ENCODE measurements at places on chromosomes 16 and 17.

GRCh38 chr16:50161950-50162349, 8.8 kb downstream of the TENT4B start:
- no peak for DNase-seq

- no peak for DNase-seq
These were observed 886.5 kb upstream of the SOX9 start for GRCh38 chr17:71234349-71234748.

GRCh38 chr16:28897826-28898225, 19.5 kb downstream of the ATP2A1 start:
- no peak for DNase-seq

- DNase-seq: no peak
These were observed 334 bp downstream of the GH1 start for GRCh38 chr17:63918305-63918704.

DNA sequence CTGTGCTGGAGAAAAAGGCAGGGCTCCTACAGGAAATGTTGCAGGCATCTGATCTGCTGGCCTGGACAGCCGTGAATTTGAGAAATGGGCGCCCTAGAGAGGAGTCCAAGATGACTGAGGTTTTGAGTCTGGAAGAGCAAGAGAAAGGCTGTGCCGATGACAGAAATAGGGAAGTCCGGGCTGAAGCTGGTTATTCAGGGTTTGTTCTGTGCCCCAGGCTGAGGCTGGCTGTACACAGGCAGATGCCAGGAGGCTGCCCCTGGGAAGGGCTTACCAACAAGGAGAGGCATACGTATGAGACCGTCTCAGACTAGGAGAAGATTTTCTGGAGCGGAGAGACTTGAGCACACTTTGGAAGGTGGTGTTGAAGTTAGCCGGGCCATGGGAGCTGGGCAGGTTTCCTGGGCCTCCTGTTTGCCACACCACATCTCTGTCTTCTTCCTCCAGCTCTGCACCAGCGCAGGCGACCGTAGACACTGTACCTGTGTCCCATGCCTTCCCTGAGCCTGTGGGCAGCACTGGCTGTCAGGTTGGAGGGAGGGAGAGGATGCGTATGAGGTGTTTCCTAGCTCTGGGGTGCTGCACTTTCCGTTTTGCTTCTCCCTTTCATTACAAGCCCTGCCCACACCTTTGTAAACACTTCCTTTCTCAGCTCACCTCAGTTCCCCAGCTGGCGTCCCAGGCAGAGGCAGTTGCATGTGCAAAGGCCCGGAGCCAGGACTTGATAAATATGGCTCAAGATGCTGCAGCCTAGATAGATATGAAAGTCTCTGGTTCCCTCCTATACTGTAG, 80.8 kb downstream of the SPECC1 start:
- DNase-seq: no peak

DNA sequence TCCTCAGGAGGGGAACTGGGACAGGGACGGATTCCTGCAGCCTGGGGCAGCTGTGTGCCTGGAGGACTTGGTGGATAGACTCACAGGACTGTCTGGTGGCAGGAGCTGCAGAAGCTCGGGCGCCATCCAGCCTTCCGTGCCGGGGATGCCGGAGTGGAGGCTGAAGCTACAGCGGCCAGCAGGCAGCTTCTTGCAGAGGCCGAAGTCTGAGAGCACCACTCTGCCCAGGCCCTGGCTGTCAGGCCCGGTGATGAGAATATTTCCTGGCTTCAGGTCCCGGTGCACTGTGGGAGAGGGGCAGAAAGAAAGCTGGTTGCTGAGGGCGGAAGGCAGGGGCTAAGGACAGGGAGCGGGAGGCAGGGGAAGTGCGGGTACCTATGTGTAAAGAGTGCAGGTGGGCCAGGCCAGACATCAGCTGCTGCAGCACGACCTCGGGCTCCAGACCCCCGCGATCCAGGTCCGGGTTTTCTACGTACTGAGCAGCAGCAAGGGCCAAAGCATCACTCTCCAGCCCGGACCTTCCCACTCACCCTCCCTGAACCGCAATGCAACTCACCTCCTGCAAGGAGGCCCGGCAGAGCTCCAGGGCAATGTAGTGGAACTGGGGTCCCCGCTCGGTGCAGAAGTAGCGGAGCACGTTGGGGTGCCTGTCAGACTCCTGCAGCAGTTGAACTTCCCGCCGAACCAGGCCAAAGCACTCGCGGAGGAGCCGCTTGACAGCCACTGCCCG, 16.1 kb downstream of the PLK1 start:
- no peak for DNase-seq

- DNase-seq: no peak
These were observed 22.1 kb upstream of the MON1B start for GRCh38 chr16:77168901-77169300.

- DNase-seq: no peak
These were observed 5.9 kb upstream of the FDXR start for GRCh38 chr17:74878658-74879057.

- no peak for DNase-seq
These were observed 6.7 kb downstream of the SPACA3 start for GRCh38 chr17:32998111-32998886.

DNA sequence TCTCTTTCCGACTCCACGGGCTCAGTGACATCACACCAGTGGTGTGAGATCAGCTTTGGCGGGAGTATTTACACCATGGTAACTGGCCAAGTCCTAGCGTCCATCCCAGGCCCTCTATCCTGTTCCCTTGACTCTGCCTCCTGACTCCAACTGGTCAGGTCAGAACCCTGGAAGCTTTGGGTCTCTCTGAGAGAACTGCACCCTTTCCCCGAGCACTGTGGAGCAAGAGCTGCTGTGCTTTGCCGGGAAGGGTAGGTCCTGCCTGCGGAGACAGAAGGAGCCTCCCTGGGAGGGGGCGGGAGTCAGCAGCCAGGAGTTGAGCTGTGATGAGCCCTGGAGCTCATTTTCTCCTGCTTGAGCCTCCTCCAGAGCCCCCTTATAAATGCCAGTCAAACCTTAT, 212.1 kb upstream of the TNRC6C start:
- DNase-seq: no peak

DNA sequence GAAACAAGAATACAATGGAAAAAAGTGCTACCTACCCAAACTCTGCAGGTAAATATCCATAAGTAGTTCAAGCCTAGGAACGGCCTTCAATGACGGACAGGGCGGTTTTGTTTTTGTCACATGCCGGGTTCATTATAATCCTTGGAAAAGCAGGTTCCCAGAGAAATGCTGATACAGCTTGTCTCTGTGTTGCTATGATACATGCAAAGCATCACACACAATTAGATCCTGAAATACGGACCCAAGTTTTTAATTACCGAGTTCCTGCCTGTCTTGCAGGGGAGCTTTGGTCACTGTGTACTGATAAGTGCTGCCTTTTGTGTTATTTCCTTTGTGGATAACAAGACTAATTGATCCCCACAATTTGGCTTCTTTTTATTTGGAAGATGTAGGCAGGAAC, 217.4 kb downstream of the HAPSTR1 start:
- no peak for DNase-seq

- no peak for DNase-seq
These were observed 165.7 kb downstream of the SHISA6 start for GRCh38 chr17:11406716-11407115.

- no peak for DNase-seq
These were observed 7.8 kb downstream of the CSF3 start for GRCh38 chr17:40022961-40023541.

Data from SIG-M5 (cell line).